Adrenal gland (tissue), 19 donors: ENCODE measurements at places on chromosomes 5 and 9. TPM values are rescaled to one million over a fixed set of nuclear protein-coding genes. Genes with fewer than 3 reads are reported as not detected.

The IL9 gene
- not detected for total RNA-seq

The CORO2A gene
- total RNA-seq = 0.71 TPM

The TAL2 gene
- total RNA-seq = not detected

The GPBP1 gene
- total RNA-seq = 66.8 TPM

The SV2C gene
- not detected for total RNA-seq

- H3K27ac ChIP-seq = peak overlapping the region; percentile 0
- H3K36me3 ChIP-seq = no peaks in the 10 kb centered on the region
- H3K27me3 ChIP-seq = no peaks in the 10 kb centered on the region
- H3K4me1 ChIP-seq = peaks cover 3% of the 10 kb centered on the region
These were observed 32.6 kb downstream of the SPATA31D1 start for GRCh38 chr9:82021198-82021597.

GRCh38 chr9:98323831-98324135 is 68.3 kb upstream of the TBC1D2 start:
- no peak for DNase-seq
- H3K4me3 ChIP-seq = no peak overlapping the region
- no peaks in the 10 kb centered on the region for H3K36me3 ChIP-seq
- H3K4me1 ChIP-seq = no peaks in the 10 kb centered on the region
- no peaks in the 10 kb centered on the region for H3K27me3 ChIP-seq

GRCh38 chr5:13350767-13351166 is 593.7 kb downstream of the DNAH5 start:
- H3K36me3 ChIP-seq = no peaks in the 10 kb centered on the region
- H3K27ac ChIP-seq = no peak overlapping the region
- peaks cover 4% of the 10 kb centered on the region for H3K4me1 ChIP-seq
- no peaks in the 10 kb centered on the region for H3K27me3 ChIP-seq

DNA sequence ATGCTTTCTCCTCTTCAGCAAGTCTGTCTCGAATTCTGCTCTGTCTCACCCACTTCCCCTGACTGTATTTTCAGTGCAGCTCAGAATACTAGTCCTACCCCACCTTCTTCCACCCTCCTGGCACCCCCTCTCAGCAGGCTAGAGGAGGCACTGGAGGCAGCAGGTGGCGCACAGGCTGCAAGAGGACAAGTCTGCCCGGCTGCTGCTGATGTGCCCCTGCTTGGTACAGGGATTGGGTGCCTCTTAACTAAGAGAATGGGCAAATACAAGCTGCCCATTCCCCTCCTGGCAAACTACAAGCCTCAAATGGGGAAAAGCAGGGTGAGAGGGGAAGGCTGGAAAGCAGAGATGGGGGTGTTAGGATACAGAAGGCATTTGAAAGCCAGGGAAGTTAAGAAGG is 5.1 kb downstream of the TLN1 start:
- H3K4me3 ChIP-seq = no peak overlapping the region
- H3K27me3 ChIP-seq = no peaks in the 10 kb centered on the region
- DNase-seq = no peak
- H3K36me3 ChIP-seq = no peaks in the 10 kb centered on the region
- H3K27ac ChIP-seq = no peak overlapping the region

- H3K27ac ChIP-seq = no peak overlapping the region
- no peak overlapping the region for H3K4me3 ChIP-seq
- DNase-seq = no peak
- no peaks in the 10 kb centered on the region for H3K4me1 ChIP-seq
These were observed 277.8 kb upstream of the VLDLR start for GRCh38 chr9:2343756-2344155.

- DNase-seq = no peak
- H3K36me3 ChIP-seq = no peaks in the 10 kb centered on the region
- no peak overlapping the region for H3K4me3 ChIP-seq
These were observed 1233.8 kb upstream of the WWC1 start for GRCh38 chr5:167057665-167058064.

DNA sequence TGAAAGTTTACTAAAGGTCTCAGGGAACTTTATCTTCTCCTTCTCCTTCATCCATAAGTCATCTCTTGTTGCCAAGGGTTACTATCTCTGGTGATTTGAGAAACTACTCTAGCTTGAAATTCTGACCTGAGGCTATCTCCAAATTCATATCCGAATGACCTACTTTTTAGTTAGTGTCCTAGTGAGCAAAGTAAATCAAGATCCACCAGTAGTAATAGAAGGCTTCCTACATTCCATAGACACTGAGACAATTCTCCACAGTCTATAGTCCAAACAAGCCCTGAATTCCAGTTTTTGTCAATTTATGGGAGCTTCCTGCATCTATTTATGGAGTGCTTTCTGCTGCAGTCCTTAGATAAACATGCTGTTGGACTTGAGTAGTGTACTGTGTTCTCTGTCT is 5.0 kb downstream of the IL7R start:
- no peak overlapping the region for H3K4me3 ChIP-seq
- H3K4me1 ChIP-seq = peaks cover 25% of the 10 kb centered on the region

DNA sequence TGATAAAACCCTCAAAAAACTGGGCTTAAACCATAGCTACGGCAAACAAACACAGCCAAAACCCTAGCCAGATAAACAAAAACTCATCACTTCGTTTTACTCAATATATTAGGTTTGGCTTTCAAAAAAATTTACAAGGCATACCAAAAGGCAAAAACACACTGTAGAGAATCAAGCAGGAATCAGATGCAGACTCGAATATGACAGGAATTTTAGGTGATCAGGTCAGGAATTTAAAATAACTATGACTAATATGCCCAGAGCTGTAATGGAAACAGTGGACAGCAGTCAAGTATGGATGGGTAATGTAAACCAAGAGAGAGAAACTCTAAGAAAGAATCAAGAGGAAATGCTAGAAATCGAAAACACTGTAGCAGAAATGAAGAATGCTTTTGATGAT is 26.5 kb upstream of the DOCK2 start:
- no peaks in the 10 kb centered on the region for H3K36me3 ChIP-seq
- no peak overlapping the region for H3K4me3 ChIP-seq
- no peak overlapping the region for H3K27ac ChIP-seq

GRCh38 chr5:91898898-91899297 is 515.8 kb upstream of the ARRDC3 start:
- no peaks in the 10 kb centered on the region for H3K4me1 ChIP-seq
- no peaks in the 10 kb centered on the region for H3K36me3 ChIP-seq
- H3K27ac ChIP-seq = no peak overlapping the region
- DNase-seq = no peak

DNA sequence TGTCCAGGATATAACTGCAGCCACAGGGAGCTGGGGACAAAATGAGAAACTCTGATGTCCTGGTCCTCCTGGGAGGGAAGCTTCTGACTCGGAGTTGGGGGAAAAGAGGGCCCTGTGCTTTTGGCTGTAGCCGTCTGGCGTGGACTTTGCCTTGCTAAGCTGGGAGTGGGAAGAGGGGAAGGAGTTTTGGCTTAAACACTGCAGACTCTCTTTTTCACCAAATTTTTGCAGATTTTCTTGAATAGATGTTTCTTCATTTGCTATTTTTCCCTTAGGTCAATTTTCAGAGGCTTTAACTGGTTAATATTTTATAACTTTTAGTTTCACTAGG is 15.7 kb upstream of the MAT2B start:
- H3K27me3 ChIP-seq = no peaks in the 10 kb centered on the region
- DNase-seq = no peak
- no peaks in the 10 kb centered on the region for H3K36me3 ChIP-seq

DNA sequence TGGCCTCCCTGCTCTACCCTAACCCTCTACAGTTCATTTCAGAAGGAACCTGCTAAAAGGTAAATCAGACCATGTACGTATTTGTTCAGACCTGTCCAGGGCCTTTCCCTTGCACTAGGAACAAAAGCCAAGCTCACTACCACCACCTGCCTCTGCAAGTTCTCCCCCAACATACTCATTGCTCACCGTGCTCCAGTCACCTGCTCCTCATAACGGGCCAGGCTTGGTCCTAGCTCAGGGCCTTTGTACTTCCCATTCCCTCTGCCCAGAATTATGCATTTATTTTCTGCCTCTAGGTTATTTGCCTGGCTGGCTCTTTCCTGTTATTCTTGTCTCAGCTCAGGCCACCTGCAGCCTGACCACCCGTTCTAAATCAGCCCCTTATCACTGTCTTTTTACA is 4.8 kb upstream of the FGF1 start:
- no peaks in the 10 kb centered on the region for H3K36me3 ChIP-seq
- no peak overlapping the region for H3K4me3 ChIP-seq
- H3K4me1 ChIP-seq = no peaks in the 10 kb centered on the region
- H3K27ac ChIP-seq = no peak overlapping the region
